ENCODE measurements at places on chromosomes 13 and 19.

GRCh38 chr13:25088562-25089221 lies 7.2 kb upstream of the PABPC3 start:
- no peak for DNase-seq

DNA sequence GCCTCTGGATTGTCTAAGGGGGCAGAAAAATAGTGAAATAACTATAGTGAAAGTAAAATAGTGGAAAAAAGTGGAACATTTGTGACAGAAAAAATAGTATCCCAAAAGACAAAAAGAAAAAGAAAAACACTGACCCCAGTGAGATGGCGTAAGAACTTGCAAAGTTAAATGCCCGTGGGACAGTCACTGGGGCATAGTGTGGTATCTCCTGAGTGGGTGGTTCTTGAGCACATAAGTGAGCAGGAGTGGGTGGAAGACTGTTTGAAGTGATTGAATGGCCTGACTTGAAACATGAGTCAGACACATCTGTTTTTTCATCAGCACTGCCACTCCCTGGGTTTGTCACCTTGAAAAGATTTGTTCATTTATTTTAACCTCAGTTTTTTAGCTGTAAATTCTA lies 2.5 kb downstream of the ZNF430 start:
- DNase-seq = peak; percentile 14

GRCh38 chr13:42413484-42413815 lies 141.5 kb downstream of the AKAP11 start:
- DNase-seq = no peak

- DNase-seq = no peak
Observed at GRCh38 chr13:39566216-39566869, 36.6 kb downstream of the LHFPL6 start.

GRCh38 chr13:111479412-111479811 lies 159.0 kb downstream of the TEX29 start:
- DNase-seq = no peak

DNA sequence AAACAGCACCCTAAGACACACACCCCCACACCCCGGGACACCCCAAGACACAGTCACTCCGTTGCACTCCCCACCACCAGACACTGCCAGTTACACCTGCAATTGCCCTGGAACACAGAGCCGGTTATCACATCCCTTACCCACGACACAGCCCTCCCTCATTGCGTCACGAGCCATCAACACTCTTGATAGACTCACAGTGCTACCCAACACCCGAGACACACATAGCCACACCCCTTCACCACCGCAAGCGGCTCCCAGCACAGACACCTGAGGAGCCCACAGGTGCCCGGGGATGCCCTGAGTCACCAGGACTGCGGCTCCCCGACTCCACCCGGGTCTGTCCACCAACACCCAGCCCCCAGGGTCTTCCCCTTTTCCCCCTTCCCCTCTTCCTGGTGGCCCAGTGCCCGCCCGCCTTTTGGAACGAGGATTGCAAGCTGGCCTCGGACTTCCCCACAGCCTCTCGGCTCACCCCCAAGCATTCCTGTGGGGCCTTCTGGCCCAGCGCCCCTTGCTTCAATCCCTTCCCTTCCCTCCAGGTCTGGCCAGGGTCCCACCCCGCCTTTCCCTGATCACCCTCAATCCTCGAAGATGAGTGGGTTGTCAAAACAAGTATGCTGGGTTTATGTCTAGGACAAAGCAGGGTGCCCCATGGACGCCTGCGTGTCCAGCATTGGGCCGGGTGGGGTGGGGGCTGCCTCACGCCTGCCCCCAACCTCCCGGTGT lies 1.7 kb upstream of the PTGER1 start:
- no peak for DNase-seq

DNA sequence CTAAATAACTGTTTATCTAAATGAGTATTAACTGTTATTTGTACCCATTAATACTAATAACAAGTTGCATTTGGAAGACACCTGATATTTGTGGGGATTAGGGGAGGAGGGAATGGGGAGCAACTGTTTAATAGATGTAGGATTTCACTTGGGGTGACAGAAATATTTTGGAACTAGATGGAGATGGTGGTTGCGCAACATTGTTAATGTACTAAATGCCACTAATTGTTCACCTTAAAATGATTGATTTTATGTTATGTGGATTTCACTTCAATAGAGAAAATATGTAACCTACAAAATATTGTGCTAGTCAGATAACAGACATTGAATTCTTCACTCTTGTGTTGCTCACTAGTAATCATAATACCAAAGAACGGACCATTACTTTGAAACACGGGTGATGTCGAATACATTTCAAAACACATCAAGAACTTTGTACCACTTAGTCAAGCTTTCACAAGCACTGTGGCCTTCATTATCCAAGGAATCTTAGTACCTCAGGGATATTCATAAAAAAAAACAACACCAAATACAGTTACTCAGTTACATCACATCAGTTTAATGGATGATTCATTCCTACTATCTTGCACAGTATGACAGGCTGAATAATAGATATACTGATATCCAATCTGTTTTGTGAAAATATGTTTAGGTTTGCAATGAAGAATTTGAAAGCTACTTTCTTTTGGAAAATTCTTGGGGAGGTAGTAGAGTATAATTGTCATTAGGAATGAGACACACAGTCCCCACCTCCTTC lies 721.8 kb downstream of the PCDH9 start:
- DNase-seq = no peak

- DNase-seq = peak; percentile 7
Observed at GRCh38 chr19:34317311-34317927, 47.6 kb upstream of the GPI start.

GRCh38 chr19:44988896-44989556 lies 12.2 kb upstream of the RELB start:
- DNase-seq = peak; percentile 55

DNA sequence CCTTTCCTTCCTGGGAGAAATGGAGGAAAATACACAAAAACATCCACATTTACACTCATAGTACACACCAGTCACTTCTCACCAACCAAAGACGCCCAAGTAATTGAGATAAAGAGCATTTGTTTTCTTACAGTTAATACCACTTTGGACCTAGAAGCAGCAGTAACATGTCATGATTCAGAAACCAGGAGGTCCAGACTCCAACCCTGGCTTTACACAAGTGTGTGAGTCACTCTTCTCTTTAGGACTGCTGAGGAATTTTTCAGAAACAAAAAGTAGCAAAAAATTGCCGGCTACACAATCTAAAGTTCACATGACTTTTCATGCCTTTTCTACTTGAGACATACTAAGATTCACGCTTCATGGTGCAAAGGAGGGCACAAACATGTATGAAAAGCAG lies 42.1 kb downstream of the TUBGCP3 start:
- DNase-seq = no peak

DNA sequence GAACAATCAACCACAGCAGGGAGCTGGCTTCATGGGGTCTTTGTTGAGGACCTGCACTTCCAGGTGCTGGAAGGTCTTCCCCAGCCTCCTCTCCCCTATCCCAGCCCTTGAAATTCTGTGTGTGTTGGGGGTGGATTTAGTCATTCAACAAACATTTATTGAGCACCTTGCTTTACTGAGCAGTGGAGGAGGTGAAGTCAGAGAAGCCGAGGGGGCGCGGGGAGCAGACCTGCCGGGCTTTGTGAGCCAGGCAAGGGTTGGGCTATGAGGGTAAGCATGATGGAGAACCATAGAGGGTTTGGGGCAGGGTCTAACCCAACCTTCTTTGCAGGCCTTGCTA lies 3.5 kb upstream of the C19orf85 start:
- DNase-seq = no peak
